ENCODE measurements at places on chromosomes 2 and 18.
A peak's percentile ranks its signal among the peaks of the same experiment; 100 is the strongest.

- no peak for DNase-seq
Observed at GRCh38 chr18:37179384-37179783, 350.5 kb downstream of the KIAA1328 start.

DNA sequence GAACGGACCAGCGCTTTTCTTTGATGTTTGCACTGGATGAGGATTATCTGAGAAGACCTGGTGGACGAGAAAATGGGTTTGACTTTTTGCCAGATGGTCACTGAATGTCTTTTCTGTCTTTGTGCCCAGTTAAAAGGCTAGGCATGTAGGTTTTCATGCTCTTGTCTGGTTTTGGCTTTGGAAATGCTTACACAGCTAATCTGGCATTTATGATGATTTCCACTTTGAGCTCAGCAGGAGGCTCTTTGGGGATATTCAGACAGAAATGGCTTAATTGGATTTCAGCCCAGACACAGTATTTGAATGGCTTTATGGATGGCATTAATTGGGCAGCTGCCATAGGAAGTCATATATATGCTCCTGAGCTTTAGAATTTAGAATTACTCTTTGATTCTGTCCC, 59.6 kb downstream of the NCK2 start:
- DNase-seq, result no peak

DNA sequence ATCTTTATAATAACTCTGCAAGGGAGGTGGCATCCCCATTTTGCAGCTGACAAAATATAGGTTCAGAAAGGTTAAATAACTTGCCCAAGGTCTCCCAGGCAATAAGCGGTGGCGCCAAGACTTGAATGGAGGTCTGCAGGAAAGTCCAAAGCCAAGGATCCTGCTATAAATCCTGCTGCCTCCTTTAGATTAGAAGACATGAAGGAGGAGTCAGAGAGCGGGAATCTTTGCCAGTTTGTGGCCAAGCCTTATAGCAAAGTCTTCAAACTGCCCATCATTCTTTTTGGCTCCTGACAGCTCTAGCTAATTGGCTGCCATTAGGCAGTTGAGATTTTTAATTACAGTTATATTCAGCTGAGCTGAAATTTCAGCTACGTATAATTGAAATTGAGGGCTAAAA, 114.3 kb downstream of the C1D start:
- no peak for DNase-seq

DNA sequence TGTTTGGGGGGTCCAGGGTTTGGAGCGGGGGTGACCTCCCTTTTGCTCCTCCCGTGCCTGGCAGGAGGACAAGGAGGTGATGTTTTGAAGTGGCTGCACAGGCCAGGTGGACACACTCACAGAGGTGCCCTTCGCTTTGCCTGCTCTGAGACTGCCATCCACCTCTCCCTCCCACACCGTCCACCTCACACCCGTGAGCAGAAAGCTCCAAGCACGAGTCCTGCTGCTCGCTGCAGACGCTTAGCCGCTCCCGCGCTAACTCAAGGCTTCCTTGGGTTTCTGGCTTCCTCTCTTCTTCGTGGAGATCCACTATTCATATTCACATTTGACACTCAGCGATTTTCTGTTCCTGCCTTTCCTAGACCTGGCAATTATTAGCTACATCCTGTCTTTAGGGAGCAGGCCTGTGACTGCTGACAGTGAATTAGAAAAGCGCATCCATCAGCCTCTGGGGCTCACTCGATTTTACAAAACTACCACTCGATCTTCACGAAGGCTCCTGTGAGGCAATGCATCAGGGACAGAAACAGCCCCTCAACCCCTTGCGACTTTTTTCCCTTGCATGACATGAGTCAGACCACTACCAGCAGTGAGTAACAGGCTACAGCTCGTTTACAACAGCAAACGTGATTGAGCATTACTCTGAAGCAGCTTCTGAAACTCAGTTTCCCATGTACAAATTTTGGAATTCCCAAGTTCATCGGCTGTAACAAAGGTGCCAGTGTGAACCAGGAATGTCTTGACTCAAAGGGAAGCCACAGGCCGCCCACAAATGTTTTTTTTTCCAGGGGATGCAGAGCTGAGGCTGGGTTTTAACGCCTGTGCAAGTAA, 238.7 kb upstream of the SOX11 start:
- peak; percentile 29 for DNase-seq

DNA sequence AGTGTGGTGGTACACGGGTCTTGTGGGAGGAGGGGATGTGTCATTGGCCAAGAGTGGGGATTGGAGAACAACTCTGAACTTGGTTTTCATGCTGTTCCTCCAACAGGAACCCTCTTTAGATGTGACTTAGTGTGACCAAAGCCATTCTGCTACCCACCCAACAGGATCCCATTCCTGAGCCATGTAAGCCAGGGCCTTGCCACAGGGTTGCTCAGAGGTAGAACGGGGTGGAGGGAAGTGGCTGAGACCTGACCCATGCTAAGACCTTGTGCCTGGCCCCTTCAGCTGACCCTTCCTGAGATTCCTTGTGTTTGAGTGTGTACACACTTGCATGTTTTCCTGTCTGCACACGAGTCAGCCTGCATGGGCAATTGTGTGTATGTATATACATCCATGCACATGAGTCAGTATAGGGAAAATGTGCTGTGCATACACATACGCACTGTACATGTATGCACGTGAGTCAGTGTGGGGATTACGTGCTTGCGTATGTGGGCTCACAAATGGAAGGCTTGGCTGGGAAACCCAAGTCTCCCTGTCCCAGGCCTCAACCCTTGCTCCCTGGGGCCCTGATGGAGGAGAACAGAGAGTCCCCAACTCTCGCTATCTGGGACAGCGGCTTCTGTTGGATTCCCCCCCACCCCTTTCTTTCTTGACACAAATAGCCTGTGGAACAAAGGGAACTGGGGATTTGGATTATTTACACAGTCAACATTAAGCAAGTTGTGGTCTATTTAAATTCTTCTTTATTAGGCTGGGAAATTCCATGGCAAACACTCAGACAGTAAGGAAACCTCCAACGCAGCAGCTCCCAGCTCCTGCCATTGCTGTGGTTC, 339.8 kb downstream of the DYSF start:
- DNase-seq, result no peak

- peak; percentile 24 for DNase-seq
Observed at GRCh38 chr2:174778085-174778981, 14.1 kb upstream of the CHRNA1 start.

DNA sequence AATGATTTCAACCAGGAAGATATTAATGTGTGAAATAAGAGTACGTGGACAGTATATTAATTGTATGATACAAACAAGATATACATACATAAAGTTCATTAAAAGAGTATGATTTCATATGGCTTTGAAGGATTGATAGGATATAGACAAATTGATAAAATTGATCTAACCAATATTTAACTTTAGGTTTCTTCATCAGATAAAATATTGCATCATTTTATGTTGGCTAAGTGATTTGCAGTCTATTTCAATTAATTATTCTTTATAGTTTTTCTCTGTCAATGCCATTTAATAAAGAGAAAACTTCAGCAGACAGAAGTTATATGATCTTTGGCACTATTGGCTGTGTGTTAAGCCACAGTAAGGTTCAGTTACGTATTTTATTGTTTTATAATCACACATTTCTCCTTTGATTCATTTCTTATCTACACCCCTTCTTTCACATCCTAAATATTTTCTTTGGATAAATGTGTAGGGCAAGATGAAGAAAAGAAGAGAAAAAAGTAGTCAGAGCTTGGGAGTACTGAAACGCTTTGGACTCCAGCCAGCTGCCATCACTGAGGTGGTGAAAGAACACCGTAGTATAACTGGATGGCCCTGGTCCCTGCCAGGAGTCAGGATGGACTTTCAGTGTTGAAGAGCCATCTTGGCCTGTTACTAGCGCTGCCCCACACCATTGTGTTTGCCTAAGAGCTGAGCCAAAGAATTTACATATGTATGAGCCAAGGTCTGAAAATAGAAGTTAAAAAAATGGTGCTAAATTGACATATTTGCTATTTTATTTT, 9.8 kb upstream of the CPS1 start:
- no peak for DNase-seq

- no peak for DNase-seq
Observed at GRCh38 chr18:74994502-74995418, 214.2 kb downstream of the PTGR3 start.

DNA sequence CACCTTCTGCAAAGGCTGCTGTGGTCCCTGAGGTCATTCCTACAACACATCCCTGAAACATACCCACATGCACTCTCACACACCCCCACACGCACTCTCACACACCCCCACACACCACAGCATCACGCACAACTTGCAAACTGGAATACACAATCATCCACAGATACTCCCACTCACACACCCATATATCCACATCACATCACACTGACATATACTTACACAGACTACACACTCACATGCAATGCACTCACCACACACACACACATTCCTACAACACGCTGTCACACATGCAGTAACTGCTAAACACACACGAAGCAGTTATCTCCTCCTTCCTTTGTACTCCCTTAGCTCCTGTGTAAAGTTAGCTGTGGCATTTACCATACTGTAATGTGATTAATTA, 57.1 kb upstream of the PKDCC start:
- no peak for DNase-seq

DNA sequence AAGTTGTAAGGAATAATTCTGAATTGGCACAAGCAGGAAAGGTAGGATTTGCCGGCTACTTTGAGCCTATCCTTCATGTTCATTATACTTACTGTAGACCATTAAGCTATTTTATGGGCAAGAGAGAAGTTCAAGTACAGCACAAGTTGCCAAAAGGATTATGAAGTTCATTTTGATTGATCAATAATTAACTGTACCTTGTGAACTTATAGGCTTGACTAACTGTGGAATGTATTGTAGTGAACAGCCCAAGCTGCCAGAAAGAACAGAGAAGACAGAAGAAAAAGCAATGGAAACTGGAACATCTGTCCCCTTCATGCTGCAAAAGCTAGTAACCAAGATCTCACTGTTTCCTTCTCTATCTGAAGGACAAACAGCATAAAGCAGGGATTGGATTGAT, 810.1 kb upstream of the ZEB2 start:
- no peak for DNase-seq

- peak; percentile 76 for DNase-seq
Observed at GRCh38 chr2:11123856-11124759, 31.2 kb upstream of the SLC66A3 start.
